Activated CD8-positive, alpha-beta memory T cell treated with anti-CD3 and anti-CD28 coated beads for 1 hour (primary cell): ENCODE measurements at places on chromosomes 1 and 21.

GRCh38 chr1:167658574-167659328 is 28.7 kb downstream of the RCSD1 start:
- no peak for DNase-seq

DNA sequence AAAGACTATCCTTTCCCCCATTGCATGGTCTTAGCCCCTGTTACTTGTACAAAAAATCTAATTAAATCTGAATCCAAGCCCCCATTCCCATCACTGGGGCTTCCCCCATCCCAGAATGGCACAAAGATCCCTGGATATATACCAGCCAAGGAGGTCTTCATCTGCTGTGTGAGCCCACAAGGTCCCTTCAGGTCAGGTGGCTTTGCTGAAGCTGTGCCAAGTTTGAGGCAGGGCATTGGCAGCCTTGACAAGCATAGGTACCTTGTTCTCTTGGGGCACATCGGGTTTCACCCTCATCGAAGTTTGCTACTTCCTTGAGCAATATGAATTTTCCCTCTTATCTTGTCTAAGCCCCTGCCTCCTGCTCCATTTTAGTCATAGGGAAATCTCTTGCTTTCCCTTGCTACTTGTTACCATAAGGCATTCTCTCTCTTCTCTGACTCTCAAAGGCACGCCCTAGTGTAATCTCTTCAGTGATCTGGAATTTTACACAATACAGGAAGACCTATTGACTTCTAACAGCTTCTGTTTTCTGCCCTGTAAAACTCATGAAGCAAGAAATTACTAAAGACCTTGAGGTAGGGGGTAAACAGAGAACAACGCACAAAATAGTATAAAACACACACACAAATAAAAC is 71.4 kb upstream of the COG2 start:
- DNase-seq = no peak

- no peak for DNase-seq
These were observed 802.4 kb upstream of the ADGRL4 start for GRCh38 chr1:79808816-79809475.

- no peak for DNase-seq
These were observed 12.9 kb downstream of the SNX27 start for GRCh38 chr1:151624783-151625182.

GRCh38 chr1:93033785-93034184 is 45.3 kb upstream of the MTF2 start:
- no peak for DNase-seq

DNA sequence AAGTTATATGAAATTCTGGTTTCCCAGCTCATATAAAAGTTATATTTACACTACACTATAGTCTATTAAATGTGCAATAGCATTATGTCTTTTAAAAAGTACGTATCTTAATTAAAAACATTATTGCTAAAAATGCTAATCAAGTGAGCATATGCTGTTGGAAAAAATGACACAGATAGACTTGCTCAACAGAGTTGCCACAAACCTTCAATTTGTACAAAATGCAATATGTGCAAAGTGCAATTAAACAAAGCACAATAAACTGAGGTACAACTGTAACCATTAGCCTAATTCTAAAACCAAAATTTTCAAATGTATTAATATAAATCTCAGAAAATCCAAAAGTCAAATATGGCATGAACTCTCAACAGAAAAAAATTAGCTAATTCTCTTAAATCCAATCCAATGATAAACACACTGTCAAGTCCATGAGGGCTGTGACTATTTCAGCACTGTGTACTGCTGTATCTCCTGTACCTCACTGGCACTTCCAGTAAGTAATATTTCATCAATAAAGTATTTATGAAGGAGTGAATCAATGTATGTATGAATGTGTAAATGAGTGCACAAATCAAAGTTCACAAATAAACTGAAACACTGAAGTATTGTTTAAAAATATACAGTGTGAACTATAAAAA is 116.3 kb downstream of the AKT3 start:
- no peak for DNase-seq

- no peak for DNase-seq
These were observed 3.7 kb downstream of the FBXO42 start for GRCh38 chr1:16348414-16349182.

- no peak for DNase-seq
These were observed 27.0 kb downstream of the ZC3H11B start for GRCh38 chr1:219585837-219586455.

- no peak for DNase-seq
These were observed 25.1 kb downstream of the SLC45A1 start for GRCh38 chr1:8343044-8343443.

DNA sequence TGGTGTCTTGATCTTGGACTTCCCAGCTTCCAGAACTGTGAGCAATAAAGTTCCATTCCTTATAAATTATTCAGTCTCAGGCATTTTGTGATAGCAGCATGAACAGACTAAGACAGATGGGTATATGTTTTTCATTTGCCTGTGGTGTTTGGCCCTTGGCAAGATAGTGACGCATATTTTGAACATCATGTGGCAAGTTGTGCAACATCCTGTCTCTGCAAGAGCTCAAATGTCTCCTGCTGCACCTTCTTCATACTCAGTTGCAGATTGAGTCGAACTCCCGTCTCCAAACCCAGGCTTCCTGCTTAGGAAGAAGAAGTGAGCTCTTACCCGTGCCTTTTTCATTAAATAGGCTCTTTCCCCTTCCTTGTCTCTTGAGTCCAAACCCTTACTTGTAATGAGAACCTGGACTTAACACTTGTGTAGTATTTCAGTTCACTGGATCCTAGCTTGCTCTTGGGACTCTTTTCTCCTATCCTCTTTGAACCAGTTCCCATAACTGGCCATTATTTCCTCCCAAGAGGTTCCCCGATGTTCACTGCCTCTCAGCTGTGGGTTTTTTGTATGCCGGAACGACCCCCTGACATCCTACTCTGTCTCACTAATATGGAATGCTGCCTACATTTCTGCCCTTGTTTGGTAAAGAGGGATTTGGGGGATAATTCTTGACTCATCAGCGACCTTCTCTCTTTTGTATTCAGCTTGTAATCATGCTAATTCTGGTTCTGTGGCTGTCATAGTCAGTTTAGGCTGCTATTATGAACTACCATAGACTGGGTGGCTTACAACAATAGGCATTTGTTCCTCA is 125.0 kb upstream of the KCNK2 start:
- DNase-seq = no peak

- DNase-seq = no peak
These were observed 19.3 kb upstream of the DDAH1 start for GRCh38 chr1:85484264-85484663.

DNA sequence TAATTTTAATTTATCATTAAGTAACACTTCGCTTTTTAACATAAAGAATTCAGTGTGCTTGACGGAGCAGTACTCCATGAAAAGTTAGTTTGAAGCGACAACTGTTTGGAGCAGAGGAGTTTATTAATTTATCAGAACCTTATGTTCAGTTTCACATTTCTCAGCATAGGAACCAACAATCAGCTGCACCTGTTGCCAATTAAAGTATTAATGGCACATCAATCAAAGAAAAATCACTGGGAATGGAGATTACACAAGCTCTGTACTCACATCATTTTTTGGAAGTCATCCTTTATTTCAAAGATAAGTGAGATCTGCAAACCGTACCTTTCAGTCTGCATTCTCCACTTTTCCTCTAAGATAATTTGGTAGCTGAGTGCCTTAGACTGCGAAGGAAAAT is 344.6 kb downstream of the LMO4 start:
- no peak for DNase-seq

DNA sequence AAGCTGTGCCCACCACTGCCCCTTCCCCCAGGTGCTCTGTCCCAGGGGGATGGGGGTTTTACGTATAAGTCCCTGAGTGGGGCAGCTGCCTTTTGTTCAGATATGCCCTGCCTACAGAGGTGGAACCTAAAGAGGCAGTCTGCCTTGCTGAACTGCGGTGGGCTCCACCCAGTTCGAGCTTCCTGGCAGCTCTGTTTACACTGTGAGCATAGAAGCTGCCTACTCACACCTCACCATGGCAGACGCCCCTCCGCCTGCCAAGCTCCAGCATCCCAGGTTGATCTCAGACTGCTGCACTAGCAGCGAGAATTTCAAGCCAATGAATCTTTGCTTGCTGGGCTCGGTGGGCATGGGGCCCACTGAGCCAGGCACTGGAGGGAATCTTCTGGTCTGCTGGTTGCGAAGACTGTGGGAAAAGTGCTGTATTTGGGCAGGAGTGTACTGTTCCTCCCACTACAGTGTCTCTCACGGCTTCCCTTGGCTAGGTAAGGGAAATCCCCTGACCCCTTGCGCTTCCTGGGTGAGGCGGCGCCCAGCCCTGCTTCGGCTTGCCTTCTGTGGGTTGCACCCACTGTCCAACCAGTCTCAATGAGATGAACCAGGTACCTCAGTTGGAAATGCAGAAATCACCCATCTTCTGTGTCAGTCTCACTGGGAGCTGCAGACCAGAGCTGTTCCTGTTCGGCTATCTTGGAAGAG is 17.6 kb upstream of the RWDD3 start:
- no peak for DNase-seq

- no peak for DNase-seq
These were observed 204.7 kb downstream of the NFIA start for GRCh38 chr1:61287014-61287413.

DNA sequence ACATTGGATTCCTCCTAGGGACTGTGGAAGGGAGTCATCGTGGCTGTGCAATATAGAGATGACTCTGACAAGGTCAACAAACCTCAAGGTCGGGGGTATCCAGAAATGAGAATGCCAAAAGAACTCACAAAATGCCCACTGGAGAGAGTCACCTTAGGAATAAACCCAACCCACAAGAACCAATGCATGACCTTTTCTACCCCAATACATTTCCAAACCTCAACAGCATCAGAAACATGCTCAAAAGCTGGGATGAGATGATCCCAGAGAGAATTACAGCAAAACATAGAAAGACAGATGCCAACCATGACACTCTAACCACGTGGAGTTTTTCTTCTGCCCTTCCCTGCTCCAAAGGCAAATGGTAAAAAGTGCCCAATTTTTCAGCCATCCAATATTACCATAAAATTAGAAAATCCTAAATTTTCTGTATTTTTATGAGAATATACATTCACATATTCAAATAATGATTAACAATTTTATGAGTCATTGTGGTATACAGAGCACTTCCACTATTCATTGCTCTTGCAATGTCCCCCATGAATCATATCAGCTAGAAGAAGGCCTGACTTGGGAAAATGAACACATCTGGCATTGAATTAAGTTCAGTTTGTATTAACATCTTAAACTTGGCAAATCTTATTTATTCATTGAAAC is 88.2 kb upstream of the PALMD start:
- no peak for DNase-seq

DNA sequence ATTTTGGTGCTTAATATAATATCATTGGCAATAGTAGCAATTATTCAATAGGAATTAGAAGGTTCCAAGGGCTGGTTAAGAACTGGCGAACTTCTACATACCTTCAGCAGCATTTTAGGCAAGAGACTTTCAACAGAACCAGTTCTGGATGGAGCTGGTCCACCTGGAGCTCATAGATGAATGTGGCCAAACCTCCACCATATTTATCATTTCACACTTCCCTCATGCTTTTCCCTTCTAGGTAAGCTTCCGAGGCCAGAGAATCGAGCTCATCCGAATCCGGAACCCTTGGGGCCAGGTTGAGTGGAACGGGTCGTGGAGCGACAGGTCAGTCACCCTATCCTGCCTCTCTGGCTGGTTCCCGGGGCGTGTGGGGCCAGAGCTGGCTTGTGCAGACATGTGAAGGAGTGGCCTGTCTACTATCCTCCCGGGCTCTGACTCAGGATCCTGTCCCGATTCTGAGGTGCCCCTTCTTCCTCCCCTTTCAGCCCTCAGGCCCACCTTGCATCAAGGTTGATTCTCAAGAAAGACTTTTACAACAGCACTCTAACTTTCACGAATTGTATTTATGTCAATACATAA is 24.7 kb downstream of the CAPN9 start:
- DNase-seq = no peak

DNA sequence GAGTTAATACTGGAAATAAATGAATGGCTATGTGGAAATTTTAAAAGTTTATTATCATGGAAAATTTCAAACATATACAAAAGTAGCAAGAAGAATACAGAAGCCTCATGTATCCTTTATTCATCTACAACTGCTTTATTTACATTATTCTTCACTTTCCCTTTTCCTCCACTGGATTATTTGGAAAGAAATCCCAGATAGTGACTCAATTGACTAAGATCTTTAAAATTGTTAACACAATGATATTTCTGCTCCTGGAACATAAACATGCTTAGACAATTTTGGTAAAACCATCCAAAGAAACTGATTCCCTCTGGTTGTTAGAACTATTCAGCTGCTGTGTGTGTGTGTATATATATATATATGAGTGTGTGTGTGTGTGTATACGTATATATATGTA is 116.2 kb downstream of the TGFB2 start:
- no peak for DNase-seq

GRCh38 chr1:150842343-150842742 is 34.1 kb downstream of the ARNT start:
- DNase-seq = no peak

DNA sequence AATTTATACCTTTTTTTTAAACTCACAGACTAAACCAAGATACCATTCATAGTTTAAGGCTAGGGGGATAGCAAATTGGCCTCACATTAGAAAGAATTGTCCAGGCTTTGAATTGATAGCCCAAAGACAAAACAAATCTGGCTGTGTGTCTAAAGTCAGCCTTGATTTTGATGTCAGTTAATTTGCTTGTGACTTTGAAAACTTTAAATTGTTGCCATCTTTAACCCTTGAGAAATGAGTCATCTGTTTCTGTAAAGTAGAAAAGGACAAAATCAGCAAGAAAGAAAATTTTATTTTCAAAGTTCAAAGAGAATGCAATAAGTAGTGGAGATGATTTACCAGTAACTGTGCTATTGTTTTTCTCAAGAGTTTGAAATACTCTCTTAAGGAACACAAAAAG is 184.5 kb downstream of the RGS7 start:
- no peak for DNase-seq

DNA sequence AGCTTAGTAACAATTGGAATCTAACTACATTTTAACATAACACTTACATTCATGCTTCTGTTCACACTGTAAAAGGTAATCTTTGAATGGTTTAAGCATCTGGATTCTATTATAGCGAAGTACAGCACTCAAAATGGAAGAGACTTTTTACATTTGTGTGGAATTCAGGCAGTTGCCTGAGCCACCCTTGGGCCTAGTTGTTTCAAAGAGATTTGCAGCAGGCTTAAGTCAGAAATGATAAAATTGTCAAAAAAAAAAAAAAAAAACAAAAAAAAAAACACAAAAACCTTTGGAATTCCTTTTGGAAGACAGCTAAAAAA is 199.9 kb downstream of the LYPLAL1 start:
- DNase-seq = no peak

GRCh38 chr1:239363930-239364329 is 22.4 kb upstream of the CHRM3 start:
- DNase-seq = no peak
